CD4-positive, alpha-beta T cell (primary cell): ENCODE measurements at places on chromosomes 13 and 19.

DNA sequence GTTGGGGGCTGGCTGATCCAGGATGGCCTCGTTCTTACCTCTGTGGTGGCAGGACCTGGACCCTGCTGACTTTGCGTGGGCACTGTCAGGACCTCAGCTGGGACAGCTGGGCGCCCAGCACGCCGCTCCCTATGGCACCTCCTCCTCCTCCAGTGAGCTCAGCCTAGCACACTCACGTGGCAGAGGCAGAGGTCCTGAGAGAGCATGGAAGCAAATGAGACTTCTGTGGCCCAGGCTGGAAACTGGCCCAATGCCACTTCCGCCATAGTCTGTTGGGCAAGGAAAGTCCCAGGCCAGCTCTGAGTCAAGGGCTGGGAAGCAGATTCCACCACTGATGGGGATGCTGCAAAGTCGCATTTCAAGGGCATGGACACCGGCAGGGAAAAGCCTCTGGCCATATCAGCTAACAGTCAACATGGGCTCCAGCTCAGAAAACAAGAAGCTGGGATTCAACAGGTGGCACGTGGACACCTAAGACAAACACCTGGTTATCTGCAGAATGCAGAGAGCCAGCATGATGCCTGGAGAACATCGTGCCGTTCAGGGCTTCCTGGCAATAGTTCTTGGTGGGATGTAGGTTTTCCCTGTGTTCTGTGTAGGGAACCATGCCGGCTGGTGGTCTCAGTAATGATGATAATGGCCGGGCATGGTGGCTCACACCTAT is 16.7 kb downstream of the MYBPC2 start:
- peak; percentile 9 for DNase-seq

DNA sequence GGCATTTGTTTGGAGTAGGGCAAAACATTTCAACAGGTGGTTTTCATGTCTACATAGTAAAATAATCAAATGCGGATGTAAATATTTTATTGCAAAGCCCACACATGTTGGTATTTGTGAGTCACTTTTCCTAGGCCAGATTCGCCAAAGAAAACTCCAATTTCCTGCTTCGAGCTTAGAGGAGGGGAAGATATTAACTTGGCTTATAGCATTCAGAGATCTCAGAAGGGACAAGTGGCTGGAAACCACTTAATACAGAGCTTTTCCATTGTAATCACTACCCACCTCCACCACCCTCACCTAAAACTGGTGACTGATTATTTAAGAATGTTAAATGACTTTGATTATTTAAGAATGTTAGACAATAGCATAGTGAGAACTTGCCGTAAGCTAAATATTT is 530.6 kb upstream of the SPRY2 start:
- DNase-seq = no peak

- no peak for DNase-seq
Measured at GRCh38 chr13:73988461-73988860, 145.7 kb downstream of the KLF12 start.

DNA sequence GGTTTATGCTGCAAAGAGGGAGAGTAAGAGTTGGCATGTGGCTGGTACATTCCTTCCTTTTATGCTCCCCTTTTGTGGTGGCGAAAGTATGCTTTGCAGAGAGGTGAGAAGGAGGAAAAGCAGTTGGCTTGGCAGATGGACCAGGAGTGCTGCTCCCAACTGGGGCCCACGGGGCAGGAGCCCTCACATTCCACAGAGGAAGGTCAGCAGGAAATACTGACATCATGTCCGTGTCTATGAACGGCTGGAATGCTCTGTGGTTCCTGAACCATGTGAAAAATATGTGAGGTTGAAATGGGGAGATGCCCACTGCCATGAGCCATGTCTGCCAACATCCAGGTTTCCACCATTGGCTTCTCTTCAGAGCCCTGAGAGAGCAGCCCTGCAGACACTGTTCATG is 33.3 kb upstream of the GAS6 start:
- DNase-seq = no peak

DNA sequence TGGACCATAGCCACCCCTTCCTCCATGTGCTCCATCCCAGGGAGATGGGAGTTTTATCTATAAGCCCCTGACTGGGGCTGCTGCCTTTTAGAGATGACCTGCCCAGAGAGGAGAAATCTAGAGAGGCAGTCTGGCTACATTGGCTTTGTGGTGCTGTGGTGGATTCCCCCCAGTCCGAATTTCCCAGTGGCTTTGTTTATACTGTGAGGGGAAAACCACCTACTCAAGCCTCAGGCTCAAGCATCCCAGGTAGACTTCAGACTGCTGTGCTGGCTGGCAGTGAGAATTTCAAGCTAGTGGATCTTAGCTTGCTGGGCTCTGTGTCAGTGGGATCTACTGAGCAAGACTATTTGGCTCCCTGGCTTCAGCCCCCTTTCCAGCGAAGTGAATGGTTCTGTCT is 1195.7 kb upstream of the PCDH20 start:
- DNase-seq = no peak
